ENCODE measurements at places on chromosomes 11 and 22.

DNA sequence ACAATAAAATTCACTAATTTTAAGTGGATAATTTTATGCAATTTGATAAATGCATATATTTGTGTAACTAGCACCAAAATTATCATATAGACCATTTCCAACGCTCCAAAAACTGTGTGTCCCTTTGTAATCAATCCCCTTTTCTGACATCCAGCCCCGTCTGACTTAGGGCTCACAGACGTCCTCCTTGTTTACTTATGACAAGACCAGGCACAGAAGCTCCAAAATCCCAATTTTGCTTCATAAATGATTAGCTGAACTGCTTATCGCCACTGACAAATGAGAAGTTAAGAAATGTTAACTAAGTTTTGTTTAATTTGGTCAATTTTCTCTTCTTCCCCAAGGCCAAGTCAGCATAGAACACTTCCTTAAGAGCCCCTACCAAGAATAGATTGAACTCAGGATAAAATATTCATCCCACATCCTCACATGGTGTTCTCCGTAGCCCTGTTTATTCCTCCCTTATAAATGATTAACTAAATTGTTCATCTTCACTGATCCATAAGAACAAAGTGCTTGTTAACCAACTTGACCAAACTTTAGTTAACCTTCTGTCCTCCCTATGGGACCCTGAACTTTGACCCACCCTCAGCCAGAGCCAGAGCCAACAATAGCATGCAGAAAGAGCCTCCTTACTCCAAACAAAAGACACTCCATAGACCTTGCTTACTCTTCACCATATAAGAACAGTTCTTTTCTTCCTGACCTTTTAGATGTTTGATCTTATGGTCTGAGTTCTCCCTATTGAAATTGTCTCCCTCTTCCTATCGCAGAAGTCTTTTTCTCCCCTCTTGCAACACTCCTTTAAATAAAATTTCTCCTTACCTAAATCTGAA lies 30.8 kb upstream of the GLYAT start:
- DNase-seq, result no peak

GRCh38 chr11:57459164-57460021 lies 935 bp upstream of the RTN4RL2 start:
- no peak for DNase-seq

- DNase-seq, result no peak
Measured at GRCh38 chr22:49728570-49729271, 99.0 kb downstream of the BRD1 start.

DNA sequence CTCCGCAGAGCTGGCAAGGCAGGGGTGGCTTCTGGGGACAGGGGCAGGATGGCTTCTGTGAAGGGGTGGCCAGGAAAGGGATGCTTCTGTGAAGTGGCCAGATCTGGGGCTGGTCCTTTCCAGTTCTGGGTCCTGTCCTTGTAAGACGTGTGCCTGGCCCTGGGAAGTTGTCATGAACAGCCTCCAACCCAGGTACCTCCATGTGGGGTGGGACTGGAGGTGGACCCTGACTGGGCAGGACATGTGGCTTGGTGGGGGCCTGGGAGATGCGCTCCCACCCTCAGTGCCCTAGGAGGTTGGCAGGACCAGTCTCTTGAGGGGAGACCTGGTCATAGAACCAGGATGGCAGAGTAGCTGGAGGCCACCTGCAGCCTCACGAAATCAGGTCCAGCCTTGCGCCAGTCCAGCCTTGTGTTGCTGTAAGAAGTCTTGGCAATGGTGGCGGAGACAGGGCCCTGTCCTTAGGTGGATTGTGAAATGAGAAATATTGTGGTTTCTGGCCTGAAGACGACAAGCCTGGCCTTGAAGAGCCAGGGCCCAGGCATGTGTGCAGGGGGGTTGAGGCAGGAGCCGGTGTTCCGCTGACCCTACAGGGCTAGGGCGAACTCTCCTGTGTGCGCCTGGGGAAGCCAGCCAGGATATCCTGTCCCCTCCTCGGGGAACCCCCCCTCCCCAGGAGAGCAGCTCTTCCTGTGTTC lies 2.6 kb downstream of the KCNQ1 start:
- no peak for DNase-seq

GRCh38 chr11:369336-370018 lies at the start of gene B4GALNT4:
Gene B4GALNT4 (plus strand): TSS chr11:369499. CDS start chr11:369804, 305 bp downstream.
- DNase-seq, result no peak

- no peak for DNase-seq
Measured at GRCh38 chr11:40597546-40598113, 861.8 kb downstream of the LRRC4C start.

- no peak for DNase-seq
Measured at GRCh38 chr11:15906481-15907035, 449.8 kb downstream of the SOX6 start.

- peak; percentile 84 for DNase-seq
Measured at GRCh38 chr11:134068829-134069425, at the start of gene JAM3. Gene JAM3 (plus strand): TSS chr11:134069072. CDS start chr11:134069084, 12 bp downstream.

DNA sequence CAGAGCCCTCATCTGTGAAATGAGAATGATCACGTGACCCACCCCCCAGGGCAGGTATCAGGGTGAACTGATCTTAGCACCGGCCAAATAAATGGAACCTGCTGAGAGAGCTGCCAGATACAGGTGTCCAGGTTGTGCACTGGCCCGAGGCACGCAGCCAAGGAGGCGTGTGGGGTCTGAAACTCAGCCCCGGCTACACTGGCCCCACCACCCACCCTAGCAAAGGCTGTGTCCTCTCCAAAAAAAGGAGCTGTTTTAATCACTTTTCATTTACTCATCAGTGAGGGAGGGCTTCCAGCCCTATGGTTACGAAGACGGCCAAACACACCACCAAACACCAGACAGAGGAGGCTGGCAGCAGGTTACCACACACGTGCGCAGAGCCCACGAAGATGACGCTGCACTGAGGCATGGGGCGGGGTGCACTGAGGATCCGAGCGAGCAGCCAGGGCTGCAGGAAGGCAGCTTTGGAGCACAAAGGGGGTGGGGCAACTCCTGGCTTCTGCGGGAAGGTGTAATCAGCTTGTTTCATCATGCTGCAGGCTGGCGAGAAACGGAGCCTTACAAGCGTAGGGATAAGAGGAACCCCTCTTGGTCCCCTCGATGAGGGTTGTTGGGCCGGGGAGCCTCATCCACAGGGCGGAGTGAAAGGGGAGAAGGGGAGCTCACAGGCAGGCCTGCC lies 19.5 kb upstream of the SLC22A12 start:
- no peak for DNase-seq

DNA sequence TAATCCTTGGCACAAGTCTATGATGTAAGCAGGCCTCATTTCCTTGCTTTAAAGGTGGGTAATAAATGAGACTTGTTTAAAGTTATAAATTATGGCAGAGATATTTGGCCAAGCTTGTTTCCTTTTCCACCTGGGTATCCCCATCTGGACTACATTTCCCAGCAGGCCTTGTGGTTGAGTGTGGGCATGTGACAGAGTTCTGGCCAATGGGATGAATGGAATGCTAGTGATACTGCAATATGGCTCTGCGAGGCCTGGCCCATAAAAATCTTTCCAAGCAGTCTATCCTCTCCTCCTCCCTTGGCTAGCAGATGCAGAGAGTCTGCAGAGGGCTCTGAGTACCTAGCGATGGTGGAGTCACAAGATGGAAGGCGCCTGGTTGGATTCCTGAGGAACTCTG lies 102.5 kb downstream of the TIMP3 start:
- DNase-seq, result no peak

- no peak for DNase-seq
Measured at GRCh38 chr11:76322540-76322939, 58.4 kb downstream of the THAP12 start.

GRCh38 chr11:34318111-34319037 lies 39.4 kb downstream of the ABTB2 start:
- no peak for DNase-seq

DNA sequence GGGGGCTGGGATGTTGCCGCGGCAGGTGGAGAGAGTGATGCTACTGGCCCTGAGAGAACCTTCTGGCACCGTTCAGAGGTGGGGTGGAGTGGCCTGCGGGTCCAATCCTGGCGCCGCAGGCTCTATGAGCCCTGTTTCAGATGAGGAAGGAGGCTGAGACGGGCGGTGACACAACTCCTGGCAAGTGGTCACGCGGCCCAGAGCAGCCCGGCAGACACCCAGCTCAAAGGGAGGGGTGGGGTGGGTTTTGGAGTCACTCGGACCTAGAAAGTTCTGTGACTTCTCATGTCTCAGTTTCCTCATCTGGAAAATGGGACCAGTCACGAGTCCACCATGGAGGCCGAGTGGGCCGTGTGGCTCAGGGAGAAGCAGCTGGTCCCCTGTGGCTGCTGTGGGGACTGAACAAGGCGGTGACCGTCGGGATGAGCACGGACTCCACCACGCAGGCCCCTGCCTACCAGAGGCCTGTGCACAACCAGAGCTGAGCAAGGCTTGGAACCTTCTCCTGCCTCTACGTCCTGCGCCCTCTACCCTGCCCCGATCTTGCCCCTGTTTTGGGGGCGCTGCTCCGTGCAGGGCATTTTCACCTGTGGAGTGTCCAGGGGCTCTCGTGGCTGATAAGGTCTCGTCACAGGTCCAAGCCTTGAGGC lies 3.7 kb downstream of the TSPO start:
- no peak for DNase-seq

DNA sequence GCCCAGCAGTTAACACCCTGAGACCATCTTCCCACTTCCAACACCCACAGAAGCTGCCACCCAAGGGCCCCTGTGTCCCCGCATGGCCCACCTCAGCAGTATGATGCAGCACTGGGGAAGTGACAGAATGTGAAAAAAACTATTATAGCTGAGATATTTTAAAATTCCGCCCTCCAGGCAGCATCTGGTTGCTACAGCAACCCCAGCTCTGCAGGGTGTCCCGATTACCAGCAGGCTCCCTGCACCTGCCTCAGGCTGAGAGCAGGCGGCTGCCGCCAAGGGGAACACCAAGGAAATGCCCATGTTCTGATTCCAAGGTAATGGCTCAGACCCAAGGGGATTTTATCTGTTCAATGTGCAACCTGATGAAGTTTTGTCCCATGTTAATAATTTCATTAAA lies 10.5 kb upstream of the TMEM121B start:
- DNase-seq, result no peak

GRCh38 chr22:46110215-46110614 lies 40.1 kb upstream of the PPARA start:
- no peak for DNase-seq

DNA sequence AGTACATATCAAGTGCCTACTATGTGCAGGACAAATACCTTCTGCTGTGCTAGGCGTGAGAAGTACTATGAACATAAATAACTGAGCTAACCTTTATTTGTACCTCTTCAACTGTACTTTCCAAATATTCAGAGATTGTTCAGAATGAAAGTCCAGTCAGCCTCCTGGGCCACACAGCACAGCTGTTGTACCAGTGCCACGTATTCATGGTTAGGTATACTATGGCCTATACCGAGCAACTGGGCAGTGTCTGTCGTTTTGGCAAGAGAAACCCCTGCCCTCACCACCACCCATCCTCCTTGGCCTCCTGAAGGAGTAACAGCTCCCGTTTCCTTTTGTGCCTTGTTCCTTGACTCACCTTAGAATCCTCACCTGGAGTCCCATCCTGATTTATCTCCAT lies 53.0 kb downstream of the RASSF10 start:
- no peak for DNase-seq

DNA sequence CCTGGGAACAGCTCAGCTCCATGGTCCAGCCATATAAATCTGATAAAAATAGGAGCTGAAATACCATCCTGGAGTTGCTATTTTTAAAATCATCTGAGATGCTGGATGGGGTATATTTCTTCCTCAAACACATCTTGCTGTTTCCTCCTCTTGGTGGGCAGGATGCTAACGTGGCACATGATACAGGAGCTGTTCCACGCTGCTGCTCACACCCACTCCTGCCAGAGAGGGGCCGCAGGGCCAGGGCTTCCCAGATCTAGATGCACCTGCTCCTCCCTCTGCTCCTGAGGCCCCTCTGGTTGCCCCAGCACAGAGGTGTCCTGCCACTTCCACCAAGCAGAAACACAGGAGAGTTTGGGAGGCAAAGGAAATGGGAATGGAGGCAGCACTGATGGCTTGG lies 3.3 kb upstream of the ST3GAL4 start:
- no peak for DNase-seq

DNA sequence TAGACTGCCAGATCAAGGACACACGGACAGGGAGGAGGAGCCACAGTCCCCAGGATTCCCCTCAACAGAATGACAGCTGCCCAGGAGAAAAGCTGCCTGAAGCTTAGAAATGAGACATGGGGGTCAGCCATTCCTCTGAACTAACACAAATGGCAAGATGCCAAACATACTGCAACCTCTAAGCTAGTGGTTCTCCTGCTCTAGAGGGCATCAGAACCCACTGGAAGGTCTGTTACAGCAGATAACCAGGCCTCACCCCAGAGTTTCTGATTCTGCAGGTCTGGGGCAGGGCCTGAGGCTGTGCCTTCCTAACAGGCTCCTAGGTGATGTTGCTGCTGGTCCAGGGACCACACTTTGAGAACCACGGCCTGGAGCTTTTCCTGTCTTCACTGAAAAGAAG lies 28.6 kb upstream of the BID start:
- no peak for DNase-seq

GRCh38 chr22:49354516-49355210 lies 473.0 kb downstream of the BRD1 start:
- DNase-seq, result peak; percentile 70

- no peak for DNase-seq
Measured at GRCh38 chr22:21766691-21767462, 31.3 kb upstream of the YPEL1 start.

DNA sequence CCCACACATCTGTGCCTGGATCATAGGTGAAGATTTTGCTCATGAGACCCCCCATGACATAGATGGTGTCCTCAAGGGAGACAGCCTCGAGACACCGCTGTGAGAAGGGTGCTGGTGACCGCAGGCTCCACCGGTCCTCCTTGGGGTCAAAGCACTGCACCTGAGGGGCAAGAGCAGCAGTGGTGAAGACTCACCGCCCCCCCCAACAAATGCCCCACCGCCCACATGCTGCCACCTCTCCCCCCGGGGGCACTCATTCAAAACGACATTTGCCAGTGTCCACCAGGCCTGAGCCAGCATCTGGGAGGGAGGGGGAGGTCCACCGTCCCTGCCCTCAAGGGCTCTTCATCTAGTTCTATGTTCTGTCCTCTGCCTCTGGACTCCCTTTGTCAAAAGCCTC lies 9.3 kb downstream of the KLHL35 start:
- DNase-seq, result no peak

DNA sequence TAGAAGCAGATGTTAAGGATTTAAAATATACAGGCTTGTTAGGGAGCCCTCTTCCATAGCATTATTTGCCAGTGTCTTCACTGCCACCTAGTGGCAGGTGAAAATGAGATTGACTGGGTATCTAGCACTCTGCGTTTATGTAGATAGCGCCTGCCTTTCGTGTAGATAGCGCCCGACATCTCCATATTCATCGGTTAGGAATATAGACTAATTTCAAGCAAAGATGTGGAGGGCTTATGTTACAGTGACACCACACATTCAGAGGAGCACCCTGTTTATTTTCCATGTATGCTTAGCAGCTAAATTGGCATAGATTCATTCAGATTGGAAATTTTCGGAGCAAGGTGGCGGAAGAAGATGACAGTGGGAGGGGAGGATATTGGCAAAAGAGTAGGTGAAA lies 72.0 kb downstream of the SLC5A12 start:
- peak; percentile 47 for DNase-seq

Measured in foreskin melanocyte (primary cell).